ENCODE measurements at places on chromosomes 11 and 22.

- DNase-seq: no peak
Measured at GRCh38 chr11:44963136-44963535, 12.5 kb upstream of the TP53I11 start.

DNA sequence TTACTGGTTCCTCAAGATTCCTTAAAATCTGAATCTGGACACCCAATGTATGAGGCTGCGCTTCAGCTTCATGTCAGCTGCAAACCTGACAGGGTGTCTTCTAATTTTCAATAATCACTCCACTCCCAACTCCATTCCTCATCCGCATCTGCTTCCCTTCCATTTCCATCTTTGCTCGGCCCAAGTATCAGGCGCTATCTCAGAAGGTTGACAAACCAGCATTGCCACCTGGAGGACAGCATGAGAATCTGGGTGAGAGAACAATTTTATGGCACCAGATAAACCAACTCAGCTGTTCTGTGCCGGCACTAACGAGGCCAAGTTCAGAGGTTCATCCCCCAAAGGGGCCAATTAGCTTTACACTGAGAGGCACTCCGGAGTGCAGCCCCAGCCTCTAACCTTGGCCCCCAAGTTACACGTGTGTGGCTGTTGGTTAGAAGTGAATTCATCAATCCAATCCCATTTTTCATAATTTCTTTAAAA lies 79.1 kb upstream of the LMO2 start:
- DNase-seq: no peak

DNA sequence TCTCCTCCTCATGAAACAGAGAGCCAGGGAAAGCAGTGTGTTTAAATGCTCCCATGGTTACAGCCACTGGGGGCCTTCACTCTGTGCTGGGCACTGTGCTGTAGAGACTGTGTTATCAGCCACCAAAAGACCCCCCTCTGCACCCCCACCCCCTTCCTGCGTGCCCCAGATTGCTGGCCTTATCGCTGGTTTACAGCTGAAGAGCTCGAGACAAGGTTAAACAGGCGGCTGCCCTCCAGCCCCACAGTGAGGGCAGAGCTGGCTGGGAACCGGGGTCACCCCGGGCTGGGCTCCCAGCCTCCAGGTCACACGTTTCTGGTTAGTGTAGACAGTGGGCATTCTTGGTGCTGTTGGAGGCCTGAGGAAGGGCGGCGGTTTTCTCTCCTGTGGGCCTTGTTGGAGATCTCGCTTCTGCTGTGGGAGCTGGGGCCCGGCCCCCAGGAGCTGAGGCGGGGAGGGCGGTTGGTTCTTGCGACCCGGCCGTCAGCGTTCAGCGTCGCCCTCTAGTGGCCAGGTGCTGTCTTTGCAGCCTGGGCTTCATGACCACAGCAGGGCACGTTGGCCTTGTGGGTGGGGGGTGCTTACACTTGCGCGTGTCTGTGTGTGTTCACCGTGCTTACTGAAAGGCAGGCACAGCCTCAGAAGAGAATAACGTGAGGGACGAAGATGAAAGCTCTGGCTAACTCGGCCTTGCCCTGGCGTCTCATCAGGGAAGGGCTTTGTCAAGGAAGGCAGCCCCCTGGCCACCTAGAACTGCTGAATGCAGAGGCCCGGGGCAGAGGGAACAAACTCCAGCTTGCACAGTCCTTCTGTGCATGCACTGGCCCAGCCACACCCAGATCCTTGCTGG lies 40.8 kb downstream of the TBC1D22A start:
- peak; percentile 60 for DNase-seq

DNA sequence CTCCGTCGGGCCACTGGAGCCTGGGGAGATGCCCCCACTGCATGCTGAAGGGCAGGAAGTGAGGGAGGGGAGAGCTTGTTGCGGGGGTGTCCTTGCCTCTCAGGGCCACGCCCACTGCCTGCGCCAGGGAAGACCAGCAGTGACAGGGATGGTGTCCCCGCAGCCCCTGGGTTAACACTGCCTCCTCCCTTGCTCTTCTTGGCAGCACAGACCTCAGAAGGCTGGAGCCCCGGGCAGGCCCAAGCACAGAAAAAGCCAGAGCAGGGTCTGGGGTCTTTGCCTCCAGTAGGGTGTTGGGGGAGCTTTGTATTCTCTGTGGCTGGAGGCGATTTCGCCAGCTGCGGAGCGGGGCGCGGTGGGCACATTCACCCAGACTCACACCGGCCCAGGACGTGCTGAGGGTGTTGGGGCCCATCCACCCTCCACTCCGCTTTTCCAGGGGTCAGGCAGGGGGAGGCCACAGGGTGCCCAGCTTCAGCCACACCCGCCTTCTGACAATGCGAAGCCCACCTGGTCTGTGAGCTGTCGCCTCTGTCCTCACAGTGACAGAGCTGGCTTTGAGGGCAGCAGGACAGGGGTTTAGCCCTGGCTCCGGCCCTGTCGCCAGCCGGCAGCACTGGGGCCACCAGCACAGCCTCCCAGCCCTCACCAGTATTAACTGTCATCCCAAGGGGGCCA lies 83.7 kb downstream of the CDKN1C start:
- no peak for DNase-seq

DNA sequence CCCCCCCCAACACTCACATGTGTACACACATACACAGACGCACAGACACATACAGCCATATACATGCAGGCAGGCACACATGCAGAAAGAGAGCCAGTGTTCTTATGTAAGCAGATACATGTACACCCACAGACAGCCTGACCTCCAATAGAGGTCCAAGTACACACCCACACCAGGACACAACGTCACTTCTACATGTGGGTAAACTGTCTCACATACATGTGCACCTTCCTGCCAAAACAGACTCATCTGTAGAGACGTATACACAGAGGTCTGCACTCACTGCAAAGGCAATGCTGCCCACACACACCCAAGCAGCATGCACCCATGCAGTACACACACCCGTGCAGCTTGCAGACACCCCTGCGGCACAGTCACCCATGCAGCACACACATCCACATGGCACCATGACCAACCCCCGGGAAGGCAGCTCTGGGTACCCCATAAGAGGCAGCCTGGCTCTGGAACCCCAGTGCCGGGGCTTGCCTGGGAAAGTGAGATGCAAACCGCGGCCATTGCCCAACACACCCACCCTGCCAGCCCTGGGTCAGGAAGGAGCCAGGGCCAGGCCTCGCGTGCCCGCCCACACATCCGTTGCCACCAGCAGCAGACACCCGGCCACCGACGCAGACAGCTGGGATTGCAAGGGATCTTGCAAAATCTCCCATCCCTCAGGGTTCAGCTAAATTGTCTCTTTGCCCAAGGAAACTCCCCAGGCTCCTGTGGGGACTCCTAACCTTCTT lies 10.1 kb downstream of the CASTOR1 start:
- no peak for DNase-seq

GRCh38 chr11:122022646-122023045 lies 93.4 kb downstream of the BLID start:
- no peak for DNase-seq

GRCh38 chr22:46829941-46830715 lies 67.7 kb downstream of the TBC1D22A start:
- DNase-seq: no peak

DNA sequence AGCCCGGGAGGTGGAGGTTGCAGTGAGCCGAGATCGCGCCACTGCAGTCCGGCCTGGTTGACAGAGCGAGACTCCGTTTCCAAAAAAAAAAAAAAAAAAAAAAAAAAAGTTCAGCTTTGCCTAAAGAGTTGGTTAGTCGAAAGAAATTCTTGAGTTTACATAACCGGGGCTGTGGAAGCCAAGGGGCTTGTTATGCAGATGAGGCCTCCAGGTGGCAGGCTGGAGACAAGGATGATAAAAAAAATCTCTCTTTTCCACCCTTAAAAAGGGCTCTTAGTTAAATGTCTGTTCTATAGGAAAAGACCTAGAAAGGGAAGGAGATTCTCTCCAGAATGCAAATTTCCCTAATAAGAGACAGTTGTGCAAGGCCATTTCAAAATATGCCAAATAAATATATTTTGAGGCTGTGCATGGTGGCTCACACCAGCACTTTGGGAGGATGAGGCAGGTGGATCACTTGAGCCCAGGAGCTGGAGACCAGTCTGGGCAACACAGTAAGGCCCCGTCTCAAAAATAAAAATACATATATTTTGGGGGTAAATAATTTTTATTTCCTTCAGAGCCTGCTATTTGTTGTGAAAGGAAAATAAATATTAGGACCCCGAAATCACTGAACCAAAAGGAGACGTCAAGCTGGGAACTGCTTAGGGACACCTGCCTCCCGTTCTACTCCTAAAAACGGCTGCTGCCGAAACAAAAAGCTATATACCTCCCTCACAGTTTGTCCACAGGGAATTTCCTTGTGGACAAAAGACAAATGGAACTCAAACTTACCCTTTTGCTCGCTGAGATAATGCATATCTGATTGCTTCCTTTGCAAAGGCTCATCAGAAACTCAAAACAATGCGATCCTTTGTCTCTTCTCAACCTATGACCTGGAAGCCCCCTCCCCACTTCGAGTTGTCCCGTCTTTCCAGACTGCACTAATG lies 2.4 kb upstream of the IFITM2 start:
- no peak for DNase-seq

DNA sequence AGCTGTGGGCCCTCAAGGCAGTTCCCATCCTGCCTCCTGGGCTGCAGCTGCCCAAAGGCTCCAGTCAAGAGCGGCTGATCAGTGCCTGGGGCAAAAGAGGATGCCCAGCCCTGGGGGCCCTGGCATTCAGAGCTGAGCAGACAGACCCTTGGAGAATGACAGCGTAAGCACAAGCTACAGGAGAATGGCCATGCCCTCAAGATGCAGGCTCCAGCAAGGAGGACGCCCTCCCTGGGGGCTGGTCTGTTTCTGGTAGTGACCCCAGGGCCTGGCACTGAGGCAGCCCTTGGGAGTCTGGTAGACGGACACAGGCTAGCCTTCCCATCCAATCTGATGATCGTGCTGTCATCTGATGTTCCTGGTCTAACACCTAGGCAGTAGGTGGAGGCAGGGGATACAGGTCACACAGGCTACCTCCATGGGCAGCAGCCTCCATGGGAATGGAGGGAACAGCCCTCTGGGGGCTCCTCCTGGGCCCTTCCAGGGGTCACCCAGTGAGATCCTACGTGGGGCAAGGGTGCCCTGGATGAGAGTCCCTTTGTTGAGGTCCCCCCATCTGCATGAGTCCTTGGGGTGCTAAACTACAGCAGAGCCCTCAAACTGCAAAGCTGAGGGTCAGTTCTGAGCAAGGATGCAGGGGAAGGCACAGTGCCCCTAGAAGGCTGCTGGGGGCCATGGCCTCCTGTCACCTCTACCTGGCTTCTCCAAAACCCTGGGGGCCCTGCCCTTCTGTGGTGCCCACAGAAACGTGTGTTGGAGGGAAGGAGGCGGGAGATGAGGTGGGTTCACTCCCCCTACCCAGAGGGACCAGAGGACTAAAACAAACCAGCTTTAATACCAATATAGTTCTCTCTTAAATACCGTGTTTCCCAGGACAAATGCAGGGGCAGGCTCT lies 10.2 kb upstream of the SF1 start:
- DNase-seq: no peak

- no peak for DNase-seq
Measured at GRCh38 chr11:62269654-62270278, at the start of gene SCGB2A2. Gene SCGB2A2, plus strand, starts transcription at chr11:62270158. Its CDS starts 59 bp downstream, at chr11:62270217.

DNA sequence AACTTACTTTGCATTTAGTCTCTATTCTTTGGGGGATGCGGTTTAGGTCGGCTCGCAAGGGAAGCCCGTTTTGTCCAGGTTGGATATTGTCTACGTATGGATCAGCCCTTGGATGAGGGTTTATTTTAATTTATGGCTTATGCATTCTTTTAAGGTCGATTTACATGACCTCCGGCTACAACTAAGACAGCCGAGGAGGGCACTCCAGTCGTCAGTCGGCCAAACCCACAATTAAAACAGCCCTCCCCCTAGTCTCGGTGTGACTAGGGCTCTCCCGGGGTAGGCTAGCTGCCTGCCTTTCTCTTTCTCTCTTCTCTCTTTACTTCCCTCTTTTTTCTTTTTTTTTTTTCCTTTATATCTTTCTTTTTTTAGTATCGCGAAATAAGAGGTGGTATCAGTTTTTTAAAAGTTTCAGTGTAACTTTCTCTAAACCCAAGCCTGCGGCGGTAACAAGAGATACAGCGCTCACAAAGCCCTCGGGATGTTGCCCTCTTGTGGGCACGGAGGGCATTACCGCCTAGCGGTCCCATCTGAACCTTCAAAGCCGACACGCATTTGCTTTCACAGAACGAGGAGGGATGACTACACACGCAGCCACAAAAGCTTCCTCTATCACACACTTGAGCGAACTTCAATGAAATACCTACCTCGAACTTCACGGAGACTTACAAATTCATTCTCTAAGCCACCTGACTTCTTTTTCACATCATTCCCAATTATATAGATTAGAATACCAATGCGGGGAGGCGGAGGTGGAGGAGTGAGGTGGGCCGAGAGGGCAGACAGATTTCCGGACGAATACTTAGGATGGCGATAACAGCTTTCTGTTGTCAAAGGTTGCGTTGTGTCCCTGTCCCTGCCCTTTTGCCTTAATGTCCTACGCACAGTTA lies 132.3 kb upstream of the C11orf58 start:
- DNase-seq: peak; percentile 75

GRCh38 chr22:43216738-43217137 lies 29.8 kb upstream of the TTLL12 start:
- DNase-seq: no peak

DNA sequence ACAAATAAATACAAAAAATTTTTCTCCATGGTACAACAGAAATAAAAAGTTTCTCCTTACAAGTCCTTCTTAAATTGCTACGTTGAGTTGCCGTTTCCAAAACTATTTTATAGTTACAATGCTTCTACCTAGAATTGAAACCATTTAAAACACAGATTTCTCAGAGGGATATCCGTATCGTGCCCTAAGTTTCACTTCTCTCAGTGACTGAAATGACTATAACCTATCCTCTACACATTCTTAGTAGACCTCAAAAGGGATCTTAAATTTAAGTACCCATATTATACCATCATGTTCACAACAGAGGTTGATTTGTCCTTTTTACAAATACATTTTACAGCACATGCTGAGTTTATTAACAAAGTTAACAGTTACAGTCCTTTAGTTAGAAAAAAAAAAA lies 44.1 kb downstream of the USP28 start:
- no peak for DNase-seq

- no peak for DNase-seq
Measured at GRCh38 chr11:85590848-85591483, 36.2 kb downstream of the DLG2 start.

GRCh38 chr11:17810041-17810440 lies 75.5 kb downstream of the KCNC1 start:
- DNase-seq: no peak

Data from T follicular helper cell (primary cell).